Stimulated activated CD4-positive, alpha-beta T cell treated with anti-CD3 and anti-CD28 coated beads, Interleukin-2, amount 100 ng/mL, for 24 hours (primary cell): ENCODE measurements at places on chromosomes 7 and 10.

DNA sequence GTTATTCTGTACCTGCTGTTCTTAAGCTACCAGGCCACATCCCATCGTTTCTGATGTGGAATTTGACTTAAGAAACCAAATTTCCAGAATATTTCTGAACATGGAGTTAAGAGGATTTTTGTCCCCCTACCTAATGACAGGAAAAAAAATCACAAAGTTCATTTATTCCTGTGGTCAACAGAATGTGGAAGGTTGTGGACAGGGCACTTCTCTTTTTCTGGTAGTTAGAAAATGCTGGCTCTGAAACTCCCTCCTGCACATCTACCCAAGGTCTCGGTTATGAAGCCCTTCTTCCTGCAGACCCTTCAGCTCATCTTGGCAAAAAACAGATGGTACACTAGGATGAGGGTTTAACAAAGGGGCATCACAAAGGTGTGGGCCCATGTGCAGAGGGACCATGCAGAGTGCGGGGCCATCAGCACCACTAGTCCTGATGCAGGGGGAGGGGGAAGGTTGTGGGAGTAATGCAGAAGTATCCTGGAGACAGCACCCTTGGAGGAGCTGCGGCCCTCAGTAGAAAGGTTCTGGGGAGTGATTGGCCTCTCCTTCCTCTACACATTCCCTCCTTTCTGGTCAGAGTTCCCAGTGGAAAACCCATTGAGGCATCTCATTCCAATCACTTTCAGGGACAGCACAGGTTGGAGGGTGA is 9.8 kb downstream of the ALOX5 start:
- no peak for DNase-seq

DNA sequence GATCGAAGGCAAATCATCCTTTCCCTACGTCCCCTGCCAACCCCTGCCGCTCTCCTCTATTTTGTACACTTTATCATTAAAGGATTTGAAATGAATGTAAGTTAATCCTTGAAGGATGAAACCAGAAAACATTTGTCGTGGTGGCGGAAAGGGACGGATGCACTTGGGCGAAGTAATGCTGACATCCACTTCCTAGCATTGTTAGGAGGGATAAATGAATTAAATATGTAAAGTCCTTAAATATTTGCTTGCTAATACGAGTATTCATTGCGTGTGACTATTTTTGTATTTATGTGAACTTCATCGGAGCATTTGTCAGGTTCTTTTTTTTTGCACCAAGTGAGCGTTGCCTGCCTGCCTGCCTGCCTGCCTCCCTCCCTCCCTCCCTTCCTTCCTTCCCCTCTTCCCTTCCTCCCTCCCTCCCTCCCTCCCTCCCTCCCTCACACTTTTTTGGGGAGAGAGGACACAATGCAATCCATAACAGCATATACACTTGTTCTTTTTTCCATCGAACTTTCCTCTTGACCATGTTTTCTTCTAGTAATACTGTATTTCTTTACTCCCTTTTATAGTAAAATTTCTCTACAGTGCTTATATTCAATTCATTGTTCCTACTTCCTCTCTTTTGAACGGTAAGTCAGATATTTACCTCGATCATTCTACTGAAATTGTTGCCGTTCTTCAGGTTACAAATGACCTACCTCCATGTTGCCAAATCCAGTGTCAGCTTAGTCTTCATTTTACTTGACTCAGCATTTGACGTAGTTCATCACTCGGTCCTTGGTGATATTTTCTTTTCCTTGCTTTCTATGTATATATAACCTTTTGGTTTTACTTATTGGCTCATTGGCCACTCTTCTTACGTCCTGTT is 831 bp downstream of the CCDC7 start:
- DNase-seq: no peak

- DNase-seq: no peak
These were observed 100.4 kb upstream of the SEMA3D start for GRCh38 chr7:85287106-85287825.

DNA sequence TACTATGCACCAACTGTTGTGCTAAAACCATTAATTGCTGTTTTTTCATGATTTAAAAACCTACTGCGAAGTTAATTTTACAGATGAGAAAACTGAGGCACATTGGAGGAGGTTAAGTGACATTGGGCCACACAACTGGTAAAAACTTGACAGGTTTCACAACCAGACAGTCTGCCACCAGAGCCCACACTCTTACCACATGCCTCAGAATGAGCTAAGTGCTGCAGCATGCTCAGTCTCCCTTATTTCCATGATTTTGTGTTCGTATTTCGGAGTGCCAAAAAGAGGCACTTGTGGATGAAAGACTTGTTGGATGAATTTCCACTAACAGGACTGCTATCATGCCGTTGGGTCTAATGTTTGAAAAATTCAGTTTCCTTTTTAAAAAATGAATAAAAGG is 77.4 kb downstream of the PCLO start:
- no peak for DNase-seq

DNA sequence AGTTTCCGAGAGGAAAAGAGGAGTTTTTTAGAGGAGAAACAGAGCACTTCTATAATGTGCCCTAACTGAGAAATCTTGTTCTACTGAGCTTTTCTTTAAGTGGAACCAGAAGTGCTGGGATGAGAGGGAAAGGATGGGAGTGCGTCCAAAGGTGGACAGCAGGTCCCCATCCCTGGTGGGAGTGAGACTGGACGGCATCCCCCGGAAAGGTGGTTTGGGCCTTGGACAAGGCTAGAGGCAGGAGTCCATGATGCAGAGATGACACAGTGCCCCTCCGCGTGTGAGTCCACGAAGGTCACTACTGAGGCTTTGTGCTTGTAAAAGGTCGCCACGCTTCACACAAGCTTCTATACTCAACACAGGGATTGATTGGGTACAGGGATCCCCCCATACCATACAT is 6.1 kb upstream of the EN2 start:
- no peak for DNase-seq
